OCI-M1 (cell line): ENCODE measurements at places on chromosomes 3 and 15.

DNA sequence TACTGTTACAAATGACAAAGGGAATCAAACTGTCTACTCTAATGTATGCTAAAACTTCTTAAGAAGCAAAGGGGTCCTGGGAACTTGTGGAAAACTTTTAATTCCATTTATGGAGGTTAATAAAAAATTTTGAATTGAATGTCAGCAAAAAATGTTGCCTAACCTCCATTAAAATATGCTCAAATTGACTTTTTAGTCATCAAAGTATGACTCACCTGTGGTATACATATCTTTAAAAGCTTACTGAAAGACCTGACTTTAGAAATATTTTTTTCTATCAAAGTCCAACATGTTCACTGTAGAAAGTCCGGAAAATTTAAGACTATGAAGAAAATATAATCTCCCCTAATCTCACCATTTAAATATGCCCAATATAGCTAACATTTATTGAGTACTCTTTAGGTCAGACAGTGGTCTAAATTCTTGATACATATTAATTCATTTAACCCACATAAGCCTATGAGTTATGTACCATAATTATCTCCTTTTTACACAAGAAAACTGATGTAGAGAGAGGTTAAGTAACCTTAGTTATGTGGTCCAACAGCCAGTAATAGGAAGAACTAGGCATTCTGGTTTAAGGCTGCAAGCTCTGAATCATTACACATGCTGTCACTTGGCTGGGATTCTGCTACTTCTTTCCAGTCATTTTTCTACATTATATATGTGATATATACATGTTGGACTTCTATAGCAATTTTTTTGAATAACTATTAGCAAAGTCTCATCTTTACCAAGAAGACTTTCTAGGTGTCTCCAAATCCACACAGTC lies 83.6 kb downstream of the PDZRN3 start:
- DNase-seq, result no peak

- DNase-seq, result no peak
Observed at GRCh38 chr3:190629088-190629487, 115.2 kb downstream of the IL1RAP start.

DNA sequence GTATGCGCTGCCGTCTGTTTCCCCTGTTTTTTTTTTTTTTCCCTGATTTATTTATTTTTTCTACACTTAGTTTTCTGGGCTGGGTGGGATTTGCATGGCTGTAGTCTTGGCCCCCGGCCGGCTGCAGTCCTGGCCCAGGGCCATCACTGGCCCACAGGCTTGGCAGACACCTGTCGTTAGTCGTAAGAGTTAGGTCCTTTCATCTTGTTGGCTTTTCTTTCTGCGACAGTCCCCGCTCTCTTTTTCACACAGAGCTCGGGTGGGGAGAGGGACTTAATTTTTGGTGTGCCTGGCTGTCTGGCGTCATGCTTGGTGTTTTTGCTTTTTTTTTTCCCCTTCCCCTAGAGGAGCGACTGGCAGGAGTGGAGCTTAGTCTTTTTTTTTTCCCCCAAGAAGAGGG lies 183.4 kb downstream of the KLF13 start:
- no peak for DNase-seq

DNA sequence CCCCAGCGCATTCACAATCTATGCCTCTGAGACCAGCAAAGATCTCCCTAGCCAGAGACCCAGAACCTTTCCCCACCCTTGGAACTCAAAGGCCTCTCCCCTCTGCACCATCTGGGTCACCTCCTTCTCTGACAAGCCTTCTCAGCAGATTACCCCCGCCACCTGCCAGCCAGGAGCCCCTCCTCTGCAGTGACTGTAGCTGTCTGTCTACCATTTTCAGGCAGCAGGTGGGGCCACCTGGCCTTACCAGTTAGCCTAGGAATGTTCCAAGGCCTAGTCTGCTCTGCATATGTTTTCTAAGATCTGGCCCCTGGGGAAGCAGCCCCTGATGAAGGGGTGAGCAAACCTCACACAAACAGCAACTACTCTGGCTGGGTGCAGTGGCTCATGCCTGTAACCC lies 2.4 kb downstream of the MYLK start:
- DNase-seq, result no peak

DNA sequence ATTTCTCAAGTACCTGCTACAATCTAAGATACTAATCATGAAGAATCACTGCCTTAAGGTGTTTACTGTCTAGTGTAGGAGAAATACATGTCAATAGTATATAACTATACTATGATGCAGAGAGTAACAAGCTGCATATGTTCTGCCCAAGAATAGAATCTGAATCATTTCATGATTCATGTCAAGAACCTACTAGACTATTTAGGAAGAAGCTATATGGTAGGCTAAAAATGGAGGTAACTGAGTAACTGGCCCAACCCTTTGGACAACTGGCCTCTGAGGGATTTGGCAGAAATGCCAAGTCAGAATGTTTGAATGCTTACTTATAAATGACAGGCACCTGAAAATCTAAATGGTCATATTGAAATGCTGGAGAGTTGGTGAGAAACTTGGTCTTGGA lies 59.9 kb upstream of the DGKG start:
- no peak for DNase-seq

DNA sequence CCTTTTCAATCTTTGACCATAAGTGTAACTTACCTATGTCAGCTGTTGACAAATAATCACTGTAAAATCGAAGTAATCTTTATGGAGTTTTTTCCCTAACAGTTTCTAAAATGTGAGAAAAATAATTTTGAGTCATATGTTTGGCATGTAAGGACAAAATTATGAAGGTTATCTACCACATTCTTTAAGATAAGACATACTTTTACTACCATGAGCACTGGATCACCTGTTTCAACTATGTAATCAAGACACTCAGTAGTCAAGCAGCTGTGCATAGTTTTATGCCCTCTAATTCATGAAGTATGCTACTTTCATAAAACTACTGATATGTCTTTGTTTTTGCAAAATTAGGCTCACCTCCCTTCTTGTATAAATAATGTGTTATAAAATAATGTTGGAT lies 12.1 kb downstream of the FGF7 start:
- no peak for DNase-seq

DNA sequence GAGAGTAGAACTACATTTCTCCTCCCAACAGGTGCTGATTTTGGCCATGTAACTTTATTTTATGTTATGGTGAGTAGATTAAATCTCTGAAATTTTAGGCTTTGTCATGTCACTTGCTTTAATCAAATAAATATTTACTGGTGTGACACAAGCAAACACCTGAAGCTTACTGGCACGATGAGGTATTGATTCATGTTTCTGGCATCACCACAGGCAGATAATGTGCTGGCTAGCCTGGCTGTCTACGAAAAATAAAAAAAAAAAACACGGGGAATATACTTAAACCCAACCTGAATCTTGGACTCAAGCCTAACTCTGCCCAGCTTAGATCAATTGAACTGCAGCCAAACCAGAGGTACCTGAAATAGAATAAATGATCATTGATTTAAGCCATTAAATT lies 65.6 kb upstream of the CADM2 start:
- no peak for DNase-seq

DNA sequence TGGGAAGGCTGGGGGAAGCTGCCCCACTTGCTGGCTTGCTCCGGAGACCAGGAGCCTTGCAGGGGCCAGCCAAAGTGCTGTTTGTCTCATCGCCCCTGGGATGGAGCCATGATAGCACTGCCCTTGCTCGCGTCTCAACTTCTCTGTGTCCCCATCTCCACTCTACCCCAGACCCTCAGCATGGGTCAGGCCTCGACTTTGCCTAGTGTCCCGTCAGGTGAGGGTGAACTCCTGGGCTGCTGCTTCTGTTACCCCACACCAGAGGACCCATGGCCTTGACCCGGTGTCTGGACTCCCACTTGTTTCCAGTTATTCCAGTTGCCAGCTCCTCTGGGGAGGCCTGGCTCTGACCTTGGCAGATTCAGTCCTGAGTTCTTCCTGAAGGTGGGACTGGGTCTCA lies 36.5 kb upstream of the DUSP7 start:
- no peak for DNase-seq

DNA sequence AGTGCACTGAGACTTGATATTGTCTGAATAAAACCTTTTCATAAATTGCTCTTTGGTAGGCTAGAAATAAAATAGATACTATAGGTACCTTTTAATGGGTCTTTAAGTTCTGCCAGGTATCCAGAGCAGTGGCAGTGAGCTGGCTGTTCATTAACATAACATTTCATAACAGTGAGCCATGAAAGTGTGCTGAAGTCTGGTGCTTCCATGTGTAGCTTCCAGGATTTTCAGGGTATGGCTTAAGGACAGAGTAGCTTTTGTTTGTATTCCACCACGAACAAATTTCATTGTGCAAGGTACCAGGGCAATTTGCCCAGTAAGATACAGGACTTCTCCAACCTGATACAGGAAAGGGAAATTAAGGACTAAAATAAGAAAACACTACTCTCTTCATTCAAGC lies 124.7 kb upstream of the NANOGP8 start:
- no peak for DNase-seq

GRCh38 chr15:69408841-69409240 lies 5.3 kb upstream of the KIF23 start:
- DNase-seq, result no peak

DNA sequence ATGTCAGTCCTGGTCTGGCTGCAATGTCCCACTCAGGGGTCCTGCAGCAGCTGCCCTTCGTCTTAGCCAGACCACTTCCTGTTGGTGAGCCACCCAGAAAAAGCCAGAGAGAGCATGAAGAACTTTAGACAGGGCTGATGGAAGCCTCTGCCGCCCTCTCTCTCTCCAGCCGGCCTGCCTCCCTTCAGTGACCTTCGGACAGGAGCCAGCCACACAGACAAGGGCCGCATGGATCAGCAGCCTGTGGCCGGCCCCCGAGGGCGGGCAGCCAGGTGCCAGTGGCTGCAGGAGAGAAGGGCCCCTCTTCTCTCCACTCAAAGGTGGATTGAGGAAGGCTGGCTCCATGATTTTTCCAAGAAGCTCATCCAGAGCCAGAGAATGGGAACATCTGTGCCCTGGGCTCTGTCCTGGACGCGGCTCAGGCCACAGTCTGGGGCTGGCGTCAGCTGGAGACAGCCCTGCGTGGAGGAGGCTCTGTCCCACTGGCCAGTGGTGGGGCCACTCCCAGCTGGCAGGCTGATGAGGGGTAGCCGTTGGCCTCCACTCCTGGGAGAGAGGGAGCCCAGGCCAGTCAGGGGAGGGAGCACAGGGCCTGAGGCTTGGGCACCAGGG lies 42.9 kb downstream of the ISG20 start:
- DNase-seq, result no peak

- DNase-seq, result no peak
Observed at GRCh38 chr15:57377478-57377847, 1.2 kb downstream of the CGNL1 start.

DNA sequence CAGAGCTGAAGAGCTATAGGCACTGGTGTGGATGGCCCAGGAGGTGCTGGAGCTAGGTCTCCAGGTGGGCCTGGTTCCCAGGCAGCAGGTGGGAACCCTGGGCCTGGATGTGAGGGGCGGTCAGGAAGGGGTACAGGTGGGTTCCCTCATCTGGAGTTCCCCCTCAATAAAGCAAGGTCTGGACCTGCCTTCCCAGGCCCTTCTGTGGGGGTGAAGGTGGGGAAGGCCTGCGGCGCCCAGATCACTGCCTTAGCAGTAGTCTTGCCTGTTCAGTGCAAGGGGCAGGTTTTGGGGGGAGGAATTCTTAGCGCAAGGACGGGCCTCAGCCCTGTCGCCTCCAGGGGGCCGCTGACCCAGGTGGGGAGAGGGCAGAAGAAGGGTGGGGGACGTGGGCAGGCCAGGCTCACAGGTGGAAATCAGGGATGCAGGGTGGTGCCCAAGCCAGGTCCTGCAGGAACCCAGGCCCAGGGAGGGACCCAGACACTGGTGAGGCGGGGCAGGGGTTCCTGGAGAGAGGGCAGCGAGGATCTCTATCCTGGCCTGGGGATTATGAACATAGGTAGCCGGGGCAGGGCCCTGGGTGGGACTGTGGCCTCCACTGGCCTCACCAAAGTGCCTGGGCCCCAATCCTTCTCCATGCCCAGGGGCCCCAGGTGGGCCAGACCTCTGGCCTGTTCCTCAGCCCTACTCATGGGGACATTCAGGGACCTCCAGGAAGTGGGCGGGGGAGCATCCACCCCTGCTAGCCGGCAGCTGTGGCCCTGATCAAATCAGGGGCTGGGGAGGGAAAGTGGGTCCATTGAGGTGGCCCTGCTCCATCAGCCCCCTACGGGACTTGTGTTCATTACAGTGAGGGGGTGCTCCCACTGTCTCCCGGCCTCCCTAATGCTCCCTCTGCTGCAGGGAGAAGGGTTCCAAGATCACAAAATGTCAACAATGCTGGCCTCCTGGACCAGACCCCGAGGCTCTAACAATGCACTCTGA lies 25.3 kb downstream of the HDAC11 start:
- no peak for DNase-seq

DNA sequence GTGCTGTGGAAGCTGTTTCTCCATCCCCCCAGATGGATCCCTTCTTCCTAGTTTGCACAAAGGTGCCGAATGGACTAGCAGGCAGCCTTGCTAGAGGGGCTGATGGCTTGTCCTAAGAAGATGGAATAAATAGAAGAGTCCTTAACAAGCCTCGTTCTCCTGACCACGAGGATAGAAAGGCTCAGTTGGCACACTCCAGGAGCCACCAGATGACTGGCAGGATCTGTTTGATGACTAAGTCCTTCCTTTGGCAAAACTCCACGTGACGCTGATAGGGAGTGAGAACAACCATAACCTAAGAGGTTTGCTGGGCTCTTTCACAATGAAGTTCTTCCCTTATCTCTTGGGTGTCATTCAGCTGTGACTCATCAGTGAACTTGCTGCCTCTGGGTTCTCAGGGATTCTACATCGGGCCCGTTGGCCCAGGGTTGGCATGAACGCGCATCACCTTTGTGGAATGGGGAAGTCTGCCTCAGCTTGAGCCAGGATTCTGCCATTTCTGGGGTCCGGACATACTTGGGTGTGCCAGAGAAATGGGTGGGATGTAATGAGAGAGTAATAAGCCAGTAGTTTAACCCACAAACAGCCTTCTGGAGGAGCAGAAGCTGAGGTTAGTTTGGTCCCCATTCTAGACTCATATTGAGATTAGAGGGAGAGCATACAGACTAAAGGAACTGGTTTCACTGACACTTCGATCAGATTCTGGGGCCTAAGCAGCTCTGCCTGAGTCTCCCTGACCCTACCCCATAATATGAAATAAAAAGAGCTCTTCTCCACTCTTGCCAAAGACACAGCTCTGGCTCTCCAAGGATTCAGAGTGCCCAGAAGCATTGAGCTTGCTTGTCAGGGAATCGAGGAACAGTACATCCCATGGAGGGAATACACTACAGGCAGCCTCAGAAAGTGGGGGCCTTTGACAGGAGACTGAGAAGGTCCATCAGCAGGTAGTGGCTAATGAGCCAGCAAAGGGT lies 2.0 kb upstream of the MELTF start:
- DNase-seq, result no peak
